Nucleus accumbens (tissue), 56 donors: ENCODE measurements at places on chromosomes 12 and 14.

DNA sequence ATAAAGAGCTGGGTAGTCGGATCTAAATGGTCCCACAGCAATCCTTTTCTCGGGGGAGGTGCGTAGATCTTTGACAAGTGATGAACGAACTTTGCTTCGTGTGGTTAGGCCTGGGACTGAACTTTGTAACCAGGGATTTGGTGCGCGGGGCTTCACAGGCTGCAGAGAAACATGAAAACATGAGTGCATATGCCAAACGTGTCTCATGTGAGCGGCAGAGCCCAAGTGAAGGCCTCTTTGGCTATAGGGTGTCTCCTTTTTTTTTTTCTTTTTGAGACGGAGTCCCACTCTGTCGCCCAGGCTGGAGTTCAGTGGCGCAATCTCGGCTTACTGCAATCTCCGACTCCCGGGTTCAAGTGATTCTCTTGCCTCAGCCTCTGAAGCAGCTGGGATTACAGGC is 12.0 kb upstream of the RIOX1 start:
- no peak for DNase-seq

DNA sequence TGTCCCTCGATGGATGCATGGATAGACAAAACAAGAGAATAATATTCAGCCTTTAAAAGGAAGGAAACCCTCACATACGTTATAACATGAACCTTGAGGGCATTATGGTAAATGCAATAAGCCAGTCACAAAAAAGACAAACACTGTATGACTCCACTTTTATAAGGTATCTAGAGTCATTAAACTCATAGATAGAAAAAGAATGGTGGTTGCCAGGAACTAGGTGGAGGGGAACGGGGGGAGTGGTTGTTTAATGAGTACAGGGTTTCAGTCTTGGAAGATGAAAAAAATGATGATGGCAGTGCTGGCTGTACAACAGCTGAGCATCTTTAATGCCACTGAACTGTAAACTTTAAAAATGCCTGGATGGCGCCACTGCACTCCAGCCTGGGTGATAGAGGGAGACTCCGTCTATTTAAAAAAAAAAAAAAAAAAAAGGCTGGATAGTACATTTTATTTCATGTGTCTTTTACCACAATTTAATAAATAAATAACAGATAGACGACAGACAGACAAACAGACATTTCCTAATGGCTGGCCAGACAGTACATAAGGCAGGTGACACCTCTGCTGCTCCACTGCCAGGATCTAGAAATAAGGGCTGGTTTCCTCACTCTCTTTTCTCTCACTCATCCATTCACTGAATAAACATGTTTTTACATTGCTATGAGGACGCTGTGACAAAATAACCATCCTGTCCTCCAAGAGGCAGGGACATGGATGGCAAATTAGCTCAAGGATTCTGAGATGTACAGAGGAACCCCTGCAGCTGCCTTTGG is 118.8 kb downstream of the FOXN3 start:
- no peak for DNase-seq

DNA sequence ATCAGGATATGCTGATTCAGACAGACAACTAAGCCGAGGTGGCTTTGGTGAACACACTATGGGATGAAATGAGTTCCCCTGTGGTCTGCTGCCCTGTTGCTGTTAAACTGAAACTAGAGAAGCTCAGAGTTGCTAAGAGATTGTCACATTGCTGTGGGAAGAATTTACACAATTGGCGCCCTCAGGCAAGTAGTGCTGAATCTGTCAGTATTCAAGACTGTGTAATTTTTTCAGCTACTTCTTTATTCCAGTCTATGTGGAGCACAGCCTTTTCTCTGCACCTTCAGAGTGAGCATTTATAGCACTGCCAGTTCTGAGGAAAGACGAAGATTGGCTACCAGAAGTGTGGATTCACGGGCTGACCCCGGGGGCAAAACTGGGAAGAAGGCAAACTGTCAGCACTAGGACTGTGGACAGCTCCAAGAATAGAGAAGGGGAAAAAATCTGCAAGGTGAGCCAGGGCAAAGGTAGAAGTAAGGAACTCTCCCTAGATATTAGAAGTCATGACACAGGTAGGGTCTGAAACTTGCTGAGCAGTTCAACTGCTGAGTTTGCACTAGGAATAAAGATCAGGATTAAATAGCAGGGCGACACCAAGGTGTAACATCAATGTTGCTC is 218.8 kb upstream of the TMPO start:
- DNase-seq: no peak

DNA sequence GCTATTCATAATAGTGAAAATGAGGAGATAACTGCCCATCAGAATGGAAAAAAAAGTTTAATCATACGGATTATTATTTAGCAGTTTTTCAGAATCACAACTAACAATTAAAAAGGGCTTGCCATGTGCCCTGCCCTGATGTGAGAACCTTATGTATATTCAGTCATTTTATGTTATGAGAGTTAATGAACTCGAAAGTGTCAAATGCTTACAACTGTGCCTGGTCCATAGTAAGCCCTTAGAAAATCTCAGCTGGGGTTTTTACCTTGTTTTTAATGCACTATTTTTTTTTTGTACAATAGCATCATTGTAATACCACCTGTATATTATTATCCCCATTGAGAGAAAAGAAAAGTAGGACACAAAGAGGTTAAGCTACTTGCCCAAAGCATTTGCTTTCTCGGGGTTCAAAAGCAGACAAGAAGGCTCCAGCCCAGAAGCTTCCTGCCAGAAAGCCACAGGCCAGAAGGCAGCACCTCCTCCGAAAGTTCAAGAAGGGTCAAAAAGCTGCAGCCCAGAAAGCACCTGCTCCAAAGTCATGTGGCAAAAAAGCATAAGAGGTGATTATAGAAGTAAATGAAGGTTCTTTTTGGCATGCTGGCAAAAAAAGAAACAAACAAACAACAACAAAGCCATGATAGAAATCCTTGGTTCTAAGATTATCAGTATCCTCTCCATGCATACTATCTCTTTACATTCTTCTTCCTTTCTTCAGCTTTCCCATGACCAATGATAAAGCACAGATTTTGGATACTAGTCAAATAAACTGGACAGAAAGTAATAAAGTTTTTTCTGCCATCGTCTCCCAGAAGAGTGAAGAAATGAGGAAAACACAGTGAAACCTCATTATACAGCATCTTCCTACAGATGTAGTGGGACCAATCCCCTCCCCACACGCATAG is 59.1 kb upstream of the NAP1L1 start:
- DNase-seq: no peak

DNA sequence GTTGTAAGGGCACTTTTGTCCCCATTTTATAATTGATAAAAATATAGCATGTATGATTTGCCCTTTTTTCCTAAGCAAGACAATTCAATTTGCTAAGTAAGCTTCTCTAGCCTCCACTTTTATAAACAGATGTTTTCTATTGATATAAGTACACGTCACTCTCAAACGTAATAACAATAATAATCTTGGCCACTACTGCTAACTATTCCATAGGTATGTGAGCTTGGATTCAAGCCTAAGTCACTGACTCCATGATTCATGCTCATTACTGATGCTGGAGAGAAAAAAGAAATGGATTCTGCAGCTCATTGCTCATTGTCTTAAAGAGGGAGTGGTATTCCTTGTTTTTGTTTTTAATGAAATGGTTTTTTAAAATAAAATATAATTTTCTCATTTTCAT is 661.0 kb downstream of the GALC start:
- DNase-seq: no peak

GRCh38 chr12:58443273-58443980 is 476.9 kb downstream of the LRIG3 start:
- DNase-seq: no peak

DNA sequence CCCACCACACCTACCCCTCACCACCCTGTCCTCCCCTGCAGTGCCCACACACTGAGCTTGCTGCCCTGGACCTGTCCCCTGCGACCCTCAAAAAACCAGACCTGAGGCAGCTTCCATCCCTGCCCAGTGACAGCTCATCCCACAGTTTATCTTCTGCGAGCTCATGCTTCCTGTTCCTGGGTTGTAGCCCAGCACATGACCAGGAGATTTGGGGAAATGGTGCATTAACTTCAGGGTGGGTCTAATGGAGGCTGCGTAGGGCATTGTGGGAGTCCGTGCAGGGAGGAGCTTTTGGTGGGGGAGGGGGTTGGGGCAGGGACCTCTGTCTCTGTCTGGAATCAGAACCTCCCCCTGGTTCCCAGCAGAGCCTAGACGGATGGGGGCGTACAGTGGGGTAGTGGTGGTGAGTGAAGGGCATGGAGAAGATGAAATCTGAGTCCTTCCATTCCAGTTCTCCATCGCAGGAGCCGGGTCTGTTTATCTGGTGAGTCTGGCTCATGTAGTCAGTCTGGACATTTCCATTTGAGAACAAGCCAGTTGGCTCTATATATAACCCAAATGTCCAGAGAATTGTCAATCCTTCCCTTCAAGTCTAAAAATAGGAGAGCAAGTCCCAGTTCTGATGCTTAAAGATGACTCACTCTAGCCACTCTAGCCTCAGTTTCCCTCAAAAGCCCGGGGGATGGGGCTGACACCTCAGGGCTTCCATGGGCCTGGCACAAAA is 270.9 kb downstream of the CACNA1C start:
- no peak for DNase-seq

- no peak for DNase-seq
These were observed 96.8 kb upstream of the DIO3 start for GRCh38 chr14:101464310-101464983.

- DNase-seq: no peak
These were observed 136.4 kb downstream of the CEP128 start for GRCh38 chr14:80805136-80805535.

GRCh38 chr12:115233891-115234543 is 550.0 kb upstream of the TBX3 start:
- no peak for DNase-seq

- no peak for DNase-seq
These were observed 220.9 kb downstream of the FOXG1 start for GRCh38 chr14:28987516-28987915.

DNA sequence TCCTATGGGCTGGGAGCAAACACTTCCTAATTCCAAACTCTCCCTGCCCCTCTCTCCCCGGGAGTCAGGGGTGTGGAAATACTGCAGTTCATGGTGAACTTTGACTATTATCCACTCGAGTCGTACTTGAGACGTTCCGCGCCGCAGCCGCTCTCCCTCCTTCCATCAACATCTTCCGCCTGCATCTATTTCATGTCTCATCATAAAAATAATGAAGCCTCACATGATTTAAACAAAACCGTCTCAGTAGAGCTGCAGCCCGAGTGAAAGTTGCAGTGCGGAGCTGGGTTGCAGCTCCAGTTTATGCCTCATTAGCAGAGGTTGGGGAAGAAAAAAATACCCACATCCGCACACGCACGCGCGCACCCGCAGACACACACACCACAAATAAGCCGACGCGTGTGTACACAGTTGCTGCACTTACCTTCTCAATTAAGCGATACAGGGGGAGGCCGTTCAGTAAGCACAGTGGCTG is 283 bp downstream of the LMO3 start:
- no peak for DNase-seq

GRCh38 chr14:99679996-99680395 is 4.1 kb upstream of the CYP46A1 start:
- DNase-seq: no peak

- DNase-seq: no peak
These were observed 906 bp downstream of the MARK3 start for GRCh38 chr14:103385929-103386712.

- no peak for DNase-seq
These were observed 18.6 kb downstream of the FAIM2 start for GRCh38 chr12:49885118-49885517.

GRCh38 chr14:74599946-74600345 is 12.1 kb downstream of the LTBP2 start:
- peak; percentile 22 for DNase-seq

- no peak for DNase-seq
These were observed 242.7 kb downstream of the PRKD1 start for GRCh38 chr14:29684926-29685325.

DNA sequence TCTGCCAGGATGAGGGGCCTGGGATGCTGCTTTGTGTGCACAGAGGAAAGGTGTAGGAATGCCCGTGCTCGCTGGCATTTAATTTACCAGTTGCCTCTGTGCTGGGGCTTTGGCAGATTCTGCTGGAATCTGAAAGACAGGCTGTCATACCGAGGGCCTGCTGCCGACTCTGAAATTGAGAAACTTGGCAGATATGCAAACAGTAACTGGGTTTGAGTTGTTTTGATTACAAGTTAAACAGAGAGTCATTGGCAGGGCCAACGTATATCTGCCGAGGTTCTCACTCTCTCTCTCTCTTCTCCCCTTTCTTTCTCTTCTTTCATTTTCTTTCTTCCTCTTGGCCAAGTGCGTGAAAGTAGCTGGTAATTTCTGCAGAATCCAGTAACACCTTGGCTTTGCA is 618.7 kb downstream of the VRK1 start:
- DNase-seq: no peak

- no peak for DNase-seq
These were observed 56.7 kb upstream of the LRFN5 start for GRCh38 chr14:41549821-41550607.

- DNase-seq: no peak
These were observed 123.2 kb downstream of the LMO3 start for GRCh38 chr12:16482726-16483125.

DNA sequence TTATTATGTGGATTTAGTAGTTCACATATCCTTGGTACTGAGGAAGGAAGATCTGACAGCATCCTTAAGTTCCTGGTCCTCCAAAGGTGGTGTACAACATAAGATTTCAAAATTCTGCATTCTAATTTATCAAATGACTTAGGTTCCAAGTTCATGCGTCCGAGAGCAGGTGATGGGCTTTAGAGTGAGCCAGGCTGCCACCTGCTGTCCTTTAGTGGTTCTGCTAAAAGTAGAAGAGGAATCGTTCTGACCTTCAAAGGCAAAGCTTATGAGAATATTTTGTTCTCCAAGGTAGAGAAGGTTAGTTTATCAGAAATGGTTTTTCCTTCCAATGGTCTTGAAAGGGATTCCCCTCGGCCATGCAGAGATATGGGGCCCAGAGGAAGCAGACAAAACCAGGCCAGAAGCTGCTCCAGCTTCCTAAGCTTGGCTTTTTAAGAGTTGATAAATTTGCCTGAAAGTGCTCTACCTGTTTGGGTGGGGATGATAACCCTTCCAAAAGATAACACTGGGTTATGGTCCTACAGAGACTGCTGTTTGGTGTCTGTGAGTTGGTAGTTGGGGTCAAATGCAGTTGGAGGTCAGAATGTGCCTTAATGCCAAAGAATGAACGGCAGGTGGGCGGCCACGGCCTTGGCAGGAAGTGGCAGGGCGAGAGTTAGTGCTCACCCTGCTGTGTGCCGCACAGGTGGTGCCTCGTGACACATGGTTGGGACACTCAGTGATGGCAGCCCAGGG is 29.1 kb upstream of the LRTM2 start:
- DNase-seq: peak; percentile 41

DNA sequence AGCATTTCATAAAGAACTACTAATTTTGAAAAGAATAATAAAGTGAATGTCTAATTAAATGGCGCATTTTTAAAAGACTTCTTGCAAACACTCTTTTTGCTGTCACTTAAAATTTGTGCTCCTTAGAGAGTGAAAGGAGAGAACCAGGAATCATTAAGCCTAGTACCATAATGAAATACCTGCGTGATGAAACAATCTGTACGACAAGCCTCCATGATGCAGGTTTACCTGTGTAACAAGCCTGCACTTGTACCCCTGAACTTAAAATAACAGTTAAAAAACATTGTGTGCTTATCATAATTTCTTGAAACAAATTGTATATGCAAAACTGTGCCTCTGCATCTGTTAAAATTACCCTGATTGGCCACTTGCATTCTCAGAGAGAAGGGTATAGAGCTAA is 108.1 kb downstream of the MGAT4C start:
- no peak for DNase-seq

GRCh38 chr12:7160183-7160582 is 29.3 kb upstream of the PEX5 start:
- no peak for DNase-seq
